ENCODE measurements at places on chromosomes 1 and 21. TPM values are rescaled to one million over a fixed set of nuclear protein-coding genes. Genes with fewer than 3 reads are reported as not detected.

Gene RGS8
- not detected for total RNA-seq

Gene GIPC2
- not detected for total RNA-seq

Gene FCRLA
- not detected for total RNA-seq

Gene PLA2G2F
- not detected for total RNA-seq

Gene LCE1C
- not detected for total RNA-seq

Gene SPATA21
- not detected for total RNA-seq

Gene CFH
- 0.17 TPM for total RNA-seq

Gene AMIGO1
- 1.1 TPM for total RNA-seq

Gene C1QTNF12
- total RNA-seq: 2.8 TPM

Gene PPFIA4
- 35.1 TPM for total RNA-seq

Gene CFAP107
- not detected for total RNA-seq

Gene CA6
- total RNA-seq: 1.3 TPM

Gene LCE2A
- not detected for total RNA-seq

Gene SVBP
- 7.3 TPM for total RNA-seq

Gene RPL22
- total RNA-seq: 463 TPM

Gene SH2D1B
- not detected for total RNA-seq

Gene DHDDS
- 60.2 TPM for total RNA-seq

Gene HSD3B1
- total RNA-seq: not detected

Gene LCE1B
- total RNA-seq: not detected

Gene PTCH2
- 1.0 TPM for total RNA-seq

Gene C1orf167
- not detected for total RNA-seq

Gene F13B
- total RNA-seq: not detected

Gene FAM43B
- total RNA-seq: not detected

Gene GUCA2A
- not detected for total RNA-seq

Gene SLC2A5
- not detected for total RNA-seq

Gene CXADR
- 0.33 TPM for total RNA-seq

Gene ATP6V1G3
- total RNA-seq: not detected

Gene THEM5
- not detected for total RNA-seq

Gene AMY2B
- 3.2 TPM for total RNA-seq
